ENCODE measurements at places on chromosomes 2 and 18. TPM values are rescaled to one million over a fixed set of nuclear protein-coding genes. Genes with fewer than 3 reads are reported as not detected.

POU3F3 gene
- 0.36 TPM for total RNA-seq

NR4A2 gene
- total RNA-seq = 0.85 TPM

ALK gene
- total RNA-seq = not detected

WDR7 gene
- 12.3 TPM for total RNA-seq

CDH20 gene
- total RNA-seq = not detected

Measured in Panc1 (cell line).